ENCODE measurements at places on chromosomes 1 and 21.

GRCh38 chr1:101004061-101004460 lies 21.5 kb downstream of the DPH5 start:
- DNase-seq = no peak

- no peak for DNase-seq
These were observed 38.9 kb upstream of the GNPAT start for GRCh38 chr1:231201979-231202633.

DNA sequence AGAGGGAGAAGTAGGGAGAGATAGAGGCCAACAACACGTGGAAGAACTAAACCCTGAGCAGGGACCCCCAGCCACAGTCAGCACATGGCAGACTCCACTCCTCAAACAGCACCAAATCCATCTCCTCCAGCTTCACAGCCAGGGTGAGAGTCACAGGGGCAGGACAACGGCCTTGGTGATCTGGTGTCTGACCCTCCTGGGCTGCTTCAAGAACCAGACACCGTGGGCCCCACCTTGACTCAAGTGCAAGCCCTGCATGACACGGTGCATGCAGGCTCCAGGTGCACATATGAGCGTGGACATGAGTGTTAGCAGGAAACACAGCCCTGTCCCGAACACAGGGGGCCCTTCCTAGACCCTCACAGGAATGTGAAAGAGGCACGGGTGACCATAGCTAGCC lies 21.9 kb downstream of the S100A7 start:
- no peak for DNase-seq

DNA sequence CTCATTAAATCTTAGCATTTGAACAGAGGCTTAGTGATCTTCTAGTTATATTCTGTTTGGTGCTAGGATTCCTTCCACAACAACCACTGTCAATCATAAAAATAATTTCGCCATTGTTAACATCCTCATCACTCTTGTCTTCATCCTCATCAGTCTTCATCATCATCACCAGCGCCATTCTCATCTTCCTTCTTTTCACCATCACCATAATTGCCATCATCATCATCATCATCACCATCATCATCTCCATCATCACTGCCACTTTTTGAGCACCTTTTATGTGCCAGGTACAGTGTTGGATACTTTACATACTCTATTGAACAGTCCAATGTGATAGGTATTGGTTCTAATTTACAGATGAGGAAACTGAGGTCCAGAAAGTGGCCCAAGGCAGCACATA lies 245.7 kb downstream of the PTPRU start:
- no peak for DNase-seq

GRCh38 chr1:245404527-245404926 lies 249.7 kb downstream of the KIF26B start:
- DNase-seq = no peak

GRCh38 chr1:232223183-232223708 lies 406.7 kb downstream of the SIPA1L2 start:
- no peak for DNase-seq

DNA sequence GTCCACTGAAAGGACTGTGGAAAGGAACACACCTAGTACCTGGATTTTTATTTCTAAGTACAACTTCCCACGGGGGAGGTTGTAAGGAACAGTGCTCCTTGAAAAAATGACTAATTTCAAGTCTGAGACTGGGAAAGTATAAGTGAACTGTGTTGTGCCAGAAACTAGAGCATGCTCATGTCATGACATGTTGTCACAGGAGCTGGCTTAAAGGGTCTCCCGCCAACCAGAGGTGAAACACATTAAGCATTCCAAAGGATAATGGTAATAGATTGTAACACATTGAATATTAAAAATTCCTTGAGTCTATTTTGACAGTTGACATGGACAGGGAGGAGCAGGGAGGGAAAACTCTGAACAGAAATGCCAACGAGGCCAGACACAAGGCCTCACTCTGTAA lies 6.3 kb downstream of the ATP2B4 start:
- no peak for DNase-seq

- DNase-seq = no peak
These were observed 58.9 kb downstream of the ERG start for GRCh38 chr21:38439426-38439825.

GRCh38 chr1:17672226-17672625 lies 82.9 kb upstream of the ACTL8 start:
- DNase-seq = no peak

- no peak for DNase-seq
These were observed 1.6 kb downstream of the RAB4A start for GRCh38 chr1:229272164-229273158.

GRCh38 chr1:227541796-227542152 lies 21.6 kb upstream of the ZNF678 start:
- DNase-seq = no peak

GRCh38 chr1:62346886-62347285 lies 27.7 kb upstream of the KANK4 start:
- no peak for DNase-seq

GRCh38 chr1:112674440-112674985 lies at the start of gene MOV10:
TSS of gene MOV10 (plus strand) at chr1:112674659. CDS start at chr1:112674913, 254 bp downstream.
- DNase-seq = peak; percentile 50

DNA sequence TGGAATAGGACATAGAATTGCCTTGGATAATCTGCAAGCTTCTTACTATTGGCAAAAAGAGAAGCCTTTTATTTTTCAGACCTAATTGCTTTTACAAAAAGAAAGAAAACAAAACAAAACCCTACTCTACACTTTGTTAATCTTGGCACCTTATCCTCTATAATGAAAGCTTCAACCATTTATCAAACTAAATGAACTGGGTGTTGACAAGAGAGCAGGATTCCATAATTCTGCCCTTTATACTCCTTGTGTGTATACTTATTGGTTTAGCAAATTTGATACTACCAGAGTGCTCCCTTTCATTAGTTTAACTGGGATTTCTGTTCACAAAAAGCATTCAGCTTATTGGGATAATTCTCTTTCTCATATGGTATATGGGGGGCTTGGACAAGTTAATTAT lies 3.0 kb upstream of the TMCC2 start:
- DNase-seq = no peak

DNA sequence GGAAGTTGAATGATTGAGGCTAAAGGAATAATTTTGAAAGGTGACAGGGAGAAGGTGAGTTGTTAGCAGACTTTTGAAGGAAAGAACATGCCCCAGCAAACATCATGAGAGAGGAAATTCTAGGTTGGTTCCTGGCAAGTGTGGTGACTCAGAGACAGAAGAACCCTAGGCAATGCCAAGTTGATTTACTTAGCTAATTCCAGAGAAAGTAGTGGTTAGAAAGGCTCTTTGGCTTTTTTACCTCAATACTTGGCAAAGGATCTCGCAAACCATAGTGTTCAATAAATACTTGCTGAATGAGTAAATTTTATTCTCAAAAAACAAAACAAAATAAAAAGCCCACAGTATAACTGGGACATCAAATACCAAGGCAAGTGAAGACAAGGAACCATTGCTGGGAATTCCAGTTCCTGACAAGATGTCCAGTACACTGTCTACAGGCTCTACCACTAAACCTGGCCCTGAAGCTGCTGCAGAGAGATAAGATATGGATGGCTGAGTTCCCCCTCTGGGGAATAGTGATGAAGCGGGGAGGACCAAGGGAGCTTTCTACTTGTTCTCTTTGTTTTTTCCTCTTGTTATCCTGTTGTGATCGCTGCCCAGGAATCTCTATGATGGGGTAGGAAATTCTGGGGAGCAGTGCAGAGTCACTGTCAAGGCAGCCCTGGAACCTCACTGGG lies 48.2 kb downstream of the IL12RB2 start:
- DNase-seq = no peak

DNA sequence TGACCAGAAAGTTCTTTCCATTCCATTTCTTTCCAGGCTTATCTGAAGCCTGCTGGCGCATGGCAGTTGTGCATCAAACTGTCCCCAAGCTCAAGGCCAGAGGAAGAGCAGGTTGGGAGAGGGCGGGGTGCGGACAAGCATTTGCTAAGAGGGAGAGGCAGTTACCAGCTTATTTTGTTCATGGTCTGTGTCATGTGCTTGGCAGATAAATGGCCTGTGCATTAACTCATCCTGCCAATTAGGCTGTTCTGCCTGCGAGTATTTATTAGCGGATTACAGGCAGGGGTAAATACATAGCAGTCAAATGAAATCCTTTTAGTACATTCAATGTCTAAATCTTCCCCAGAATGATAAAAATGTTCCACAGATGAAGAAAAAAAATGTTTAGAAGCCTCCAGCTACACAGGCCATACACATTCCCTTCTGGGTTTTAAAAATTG lies 48.9 kb upstream of the B3GALNT2 start:
- no peak for DNase-seq

- no peak for DNase-seq
These were observed 13.8 kb downstream of the ENSA start for GRCh38 chr1:150615346-150616201.

- DNase-seq = no peak
These were observed 522.3 kb downstream of the COL11A1 start for GRCh38 chr1:102586022-102586421.

GRCh38 chr1:172514108-172514507 lies 18.8 kb upstream of the SUCO start:
- DNase-seq = no peak

DNA sequence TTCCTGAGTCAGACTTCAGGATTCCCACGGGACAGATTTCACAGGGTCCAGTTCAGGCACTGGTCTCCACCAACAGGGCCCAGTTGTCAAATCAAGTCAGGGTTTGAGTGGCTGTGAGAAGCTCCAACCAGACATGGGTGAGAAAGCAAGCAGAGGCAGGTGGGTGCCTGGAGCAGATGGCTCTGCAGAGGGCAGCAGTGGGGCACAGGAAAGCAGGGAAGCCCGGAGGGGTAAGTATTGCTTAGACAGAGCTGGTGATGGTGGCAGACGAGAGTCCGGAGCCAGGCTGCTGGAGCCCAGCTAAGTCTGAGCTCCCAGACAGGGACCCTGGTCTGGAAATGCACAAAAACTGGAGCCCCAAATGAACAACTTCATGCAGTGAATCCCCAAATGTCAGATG lies 40.4 kb downstream of the RIMS3 start:
- no peak for DNase-seq

- no peak for DNase-seq
These were observed 28.9 kb downstream of the ODR4 start for GRCh38 chr1:186404454-186405051.

DNA sequence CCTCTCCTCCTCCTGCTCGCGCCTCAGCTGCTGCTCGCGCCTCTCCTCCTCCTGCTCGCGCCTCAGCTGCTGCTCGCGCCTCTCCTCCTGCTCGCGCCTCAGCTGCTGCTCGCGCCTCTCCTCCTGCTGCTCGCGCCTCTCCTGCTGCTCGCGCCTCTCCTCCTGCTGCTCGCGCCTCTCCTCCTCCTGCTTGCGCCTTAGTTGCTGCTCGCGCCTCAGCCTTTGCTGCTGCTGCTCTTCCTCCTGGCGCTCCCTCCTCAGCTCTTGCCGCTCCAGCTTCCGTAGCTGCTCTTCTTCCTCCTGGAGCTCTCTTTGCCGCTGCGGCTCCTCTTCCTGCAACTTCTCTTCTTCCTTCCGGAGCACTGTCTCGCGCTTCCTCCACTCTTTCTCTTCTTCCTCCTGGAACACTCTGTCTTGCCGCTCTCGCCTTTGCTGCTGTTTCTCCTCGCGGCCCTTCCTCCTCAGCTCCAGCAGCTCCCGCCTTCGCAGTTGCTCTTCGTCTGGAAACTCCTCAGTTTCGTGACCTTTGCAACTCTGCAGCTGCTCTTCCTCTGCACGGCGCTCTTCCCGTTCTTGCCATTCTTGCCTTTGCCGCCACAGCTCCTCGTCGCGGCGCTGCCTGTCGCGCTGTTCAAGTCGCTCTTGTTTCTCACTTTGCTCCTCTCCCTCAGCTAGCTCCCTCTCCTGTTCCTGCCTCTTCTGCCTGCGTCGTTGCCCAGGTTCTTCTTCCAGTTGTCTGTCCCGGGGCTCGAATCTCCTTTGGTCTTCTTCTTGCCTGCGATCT lies 3.0 kb downstream of the TCHH start:
- DNase-seq = no peak

DNA sequence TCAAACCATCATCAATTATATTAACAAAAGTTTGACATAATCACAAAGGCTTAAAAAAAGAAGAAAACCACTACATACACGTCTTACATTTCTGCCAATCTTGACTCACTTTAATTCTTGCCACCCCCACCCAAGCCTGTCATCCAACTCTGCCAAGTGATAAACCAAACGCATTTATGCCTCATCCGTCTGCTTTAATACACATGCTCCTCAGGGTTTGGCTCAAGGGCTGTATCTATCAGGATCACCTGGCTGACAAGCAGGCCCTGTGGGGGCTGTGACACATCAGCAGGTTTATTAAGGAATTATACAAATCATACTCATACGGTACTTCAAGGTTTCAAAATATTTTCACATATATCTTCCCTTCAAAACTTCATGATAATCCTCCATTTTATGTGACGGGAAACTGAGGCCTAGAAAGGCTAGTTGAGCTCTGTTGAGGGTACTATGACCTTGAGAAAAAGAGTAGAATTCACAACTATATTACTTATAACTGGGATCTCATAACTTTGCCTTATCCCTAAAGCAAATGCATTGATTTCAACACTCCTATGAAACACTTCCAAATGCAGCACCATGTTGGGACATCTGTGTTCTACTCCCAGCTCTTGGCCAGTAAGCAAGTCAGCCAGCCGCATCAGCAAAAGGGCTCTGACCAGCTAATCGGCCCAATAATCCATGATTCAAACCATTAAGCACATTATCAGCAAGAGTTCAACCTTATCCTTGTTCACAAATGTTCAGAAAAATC lies 8.7 kb downstream of the SORT1 start:
- no peak for DNase-seq

DNA sequence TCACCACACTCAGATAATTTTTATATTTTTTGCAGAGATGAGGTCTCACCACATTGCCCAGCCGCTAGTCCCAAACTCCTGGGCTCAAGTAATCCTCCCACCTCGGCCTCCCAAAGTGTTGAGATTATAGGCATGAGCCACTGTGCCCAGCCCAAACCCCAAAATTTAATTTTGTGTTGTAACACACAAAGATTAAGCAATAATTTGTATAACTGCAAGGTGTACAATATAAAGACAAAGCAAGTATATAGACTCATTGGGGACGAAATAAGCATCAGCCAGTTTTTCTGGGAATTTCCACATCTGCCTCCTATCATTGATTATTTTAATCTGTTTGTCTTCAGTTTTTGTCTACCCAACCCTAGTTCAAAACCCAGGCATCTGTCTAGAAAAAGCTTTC lies 42.7 kb downstream of the ST7L start:
- no peak for DNase-seq

GRCh38 chr1:234605983-234606783 lies 3.8 kb downstream of the IRF2BP2 start:
- DNase-seq = no peak

DNA sequence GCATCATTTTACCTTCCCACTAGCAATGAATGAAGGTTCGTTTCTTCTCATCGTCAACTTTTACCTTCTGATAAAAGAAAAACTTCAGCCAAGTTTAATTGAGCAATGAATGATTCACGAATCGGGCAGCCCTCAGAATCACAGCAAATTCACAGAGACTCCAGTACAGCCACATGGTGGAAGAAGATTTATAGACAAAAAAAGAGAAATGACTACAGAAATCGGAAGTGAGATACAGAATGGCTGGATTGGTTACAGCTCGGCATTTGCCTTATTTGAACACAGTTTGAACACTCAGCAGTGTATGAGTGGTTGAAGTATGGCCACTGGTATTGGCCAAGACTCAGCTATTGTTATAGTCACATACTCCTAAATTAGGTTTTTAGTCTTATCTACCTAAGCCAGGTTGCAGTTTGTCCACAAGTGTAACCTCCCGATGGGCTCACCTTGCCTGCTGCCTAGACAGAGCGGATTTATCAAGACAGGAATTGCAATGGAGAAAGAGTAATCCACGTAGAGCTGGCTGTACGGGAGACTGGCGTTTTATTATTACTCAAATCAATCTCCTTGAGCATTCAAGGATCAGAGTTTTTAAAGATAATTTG lies 15.3 kb downstream of the AK4 start:
- DNase-seq = no peak

GRCh38 chr21:45255381-45256020 lies 32.2 kb downstream of the POFUT2 start:
- DNase-seq = no peak

Measured in activated naive CD4-positive, alpha-beta T cell (primary cell).